ENCODE measurements at places on chromosomes 4 and X.

- DNase-seq: peak; percentile 30
Measured at GRCh38 chrX:105190252-105190853, 30.1 kb downstream of the TEX13A start.

DNA sequence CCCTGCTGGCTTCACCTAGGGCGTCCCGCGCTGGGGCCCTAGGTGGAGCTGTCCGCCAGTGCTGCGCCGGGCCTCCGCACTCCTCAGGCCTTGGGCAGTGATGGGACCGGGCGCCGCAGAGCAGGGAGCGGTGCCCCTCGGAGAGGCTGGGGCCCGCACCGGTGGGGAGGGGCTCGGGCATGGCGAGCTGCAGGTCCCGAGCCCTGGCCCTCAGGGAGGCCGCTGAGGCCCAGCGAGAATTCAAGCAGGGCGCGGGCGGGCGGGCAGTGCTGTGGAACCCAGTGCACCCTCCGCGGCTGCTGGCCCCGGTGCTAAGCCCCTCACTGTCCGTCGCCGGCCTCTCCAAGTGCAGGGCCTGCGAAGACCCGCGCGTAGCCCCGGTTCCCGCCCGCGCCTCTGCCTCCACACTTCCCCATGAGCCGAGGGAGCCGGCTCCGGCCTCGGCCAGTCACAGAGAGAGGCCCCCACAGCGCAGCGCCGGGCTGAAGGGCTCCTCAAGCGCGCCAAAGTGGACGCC is 565.1 kb upstream of the NDST4 start:
- no peak for DNase-seq

DNA sequence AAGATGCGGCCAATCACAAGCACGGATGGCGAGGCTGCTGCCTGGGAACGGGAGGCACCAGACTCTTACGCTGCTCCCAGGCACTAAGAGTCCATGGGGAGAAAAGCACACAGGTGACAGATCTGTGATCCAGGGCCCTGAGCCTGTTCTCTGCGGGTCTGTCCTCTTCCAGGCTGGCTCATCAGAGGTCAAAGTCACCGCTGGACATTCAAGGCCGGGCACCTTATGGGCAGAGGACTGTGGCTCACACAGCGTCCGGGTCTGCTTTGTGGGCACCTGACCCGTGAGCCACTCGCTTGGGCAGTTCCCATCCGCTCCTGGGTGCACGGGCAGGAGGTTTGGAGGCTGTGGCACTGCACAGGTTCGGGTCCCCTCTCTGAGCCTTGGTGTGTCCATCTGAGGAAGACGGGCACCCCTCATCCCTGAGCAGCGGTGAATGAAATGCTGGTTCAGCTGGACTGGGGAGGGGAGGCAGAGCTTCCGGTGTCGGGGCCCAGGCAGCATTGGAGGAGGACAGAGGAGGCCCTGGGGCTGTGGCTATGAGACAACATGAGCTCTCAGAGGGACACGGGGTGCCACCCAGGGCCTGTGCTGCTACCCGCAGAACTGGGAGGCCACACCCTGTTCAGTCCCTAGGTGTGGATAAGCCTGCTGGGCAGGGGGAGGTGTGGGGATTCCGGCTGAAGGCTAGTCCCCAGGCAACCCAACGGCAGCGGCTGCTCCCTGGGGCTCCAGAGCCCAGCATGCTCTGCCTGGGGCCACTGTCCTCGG is 61.2 kb upstream of the AFAP1 start:
- DNase-seq: no peak

DNA sequence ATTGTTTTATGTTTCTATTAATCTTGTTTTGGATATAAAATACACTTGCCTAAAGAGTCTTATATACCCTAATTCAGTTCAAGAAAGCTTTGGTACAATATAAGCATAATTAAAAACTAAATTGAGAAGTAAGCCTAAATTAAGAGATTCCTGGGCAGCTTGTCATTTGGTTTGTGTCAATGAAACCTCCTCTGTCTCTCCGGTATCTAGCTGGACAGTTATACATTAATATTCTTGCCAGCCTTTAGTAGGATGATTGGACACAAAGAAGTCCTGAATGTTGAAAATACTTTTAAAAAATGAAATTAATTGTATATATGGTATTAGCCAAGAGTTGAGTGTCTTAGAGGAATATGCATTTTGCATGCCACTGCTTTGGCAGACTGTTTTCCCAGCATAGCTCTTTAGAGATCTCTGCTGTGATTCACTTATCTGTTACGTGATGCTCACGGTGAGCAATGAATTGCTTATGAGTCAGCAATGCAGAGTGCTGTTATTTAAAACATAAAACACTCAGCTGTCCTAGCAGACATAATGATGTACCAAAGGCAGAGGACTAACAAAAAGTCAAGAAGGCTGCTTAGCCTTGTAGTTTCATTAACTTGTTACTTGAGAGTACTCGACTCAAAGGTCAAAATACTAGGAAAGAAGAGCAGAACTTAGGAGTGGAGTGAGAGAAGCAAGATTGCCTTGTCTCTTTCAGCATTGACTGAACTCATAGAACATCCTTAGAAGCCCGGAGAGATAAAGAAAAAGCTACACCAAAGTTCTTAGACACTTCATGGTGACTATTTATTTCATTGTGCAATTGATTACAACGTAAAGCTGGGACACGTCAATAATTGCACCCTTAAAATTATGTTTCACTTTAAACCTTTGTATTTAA is 1296.1 kb upstream of the PCDH7 start:
- DNase-seq: no peak

- no peak for DNase-seq
Measured at GRCh38 chrX:2185341-2186082, 315.3 kb downstream of the DHRSX start.

DNA sequence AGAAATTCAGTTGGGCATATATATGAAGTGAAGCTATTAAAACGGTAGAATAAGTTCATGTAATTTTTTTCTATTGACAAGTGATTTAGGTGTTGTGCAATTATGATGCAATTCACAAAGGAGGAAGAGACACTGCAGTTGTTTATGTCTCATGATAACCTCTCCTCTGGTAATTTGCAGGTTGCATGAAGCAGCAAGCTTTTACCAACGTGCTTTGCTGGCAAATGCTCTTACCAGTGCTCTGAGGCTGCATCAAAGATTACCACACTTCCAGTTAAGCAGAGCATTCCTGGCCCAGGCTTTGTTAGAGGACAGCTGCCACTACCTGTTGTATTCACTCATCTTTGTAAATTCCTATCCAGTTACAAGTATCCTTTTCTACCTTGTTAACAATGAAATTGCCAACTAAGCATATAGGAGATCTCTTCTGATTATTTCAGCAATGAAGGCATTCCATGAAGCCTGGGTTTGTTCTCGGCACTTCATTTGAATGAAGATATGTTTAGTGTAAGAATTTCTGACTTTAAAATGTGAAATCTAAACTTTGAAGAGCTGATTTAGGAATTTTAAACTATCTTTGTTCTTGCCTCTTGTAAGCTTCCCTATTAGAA is 3.9 kb downstream of the TMEM33 start:
- no peak for DNase-seq

- no peak for DNase-seq
Measured at GRCh38 chr4:7811536-7812191, 128.0 kb downstream of the AFAP1 start.

DNA sequence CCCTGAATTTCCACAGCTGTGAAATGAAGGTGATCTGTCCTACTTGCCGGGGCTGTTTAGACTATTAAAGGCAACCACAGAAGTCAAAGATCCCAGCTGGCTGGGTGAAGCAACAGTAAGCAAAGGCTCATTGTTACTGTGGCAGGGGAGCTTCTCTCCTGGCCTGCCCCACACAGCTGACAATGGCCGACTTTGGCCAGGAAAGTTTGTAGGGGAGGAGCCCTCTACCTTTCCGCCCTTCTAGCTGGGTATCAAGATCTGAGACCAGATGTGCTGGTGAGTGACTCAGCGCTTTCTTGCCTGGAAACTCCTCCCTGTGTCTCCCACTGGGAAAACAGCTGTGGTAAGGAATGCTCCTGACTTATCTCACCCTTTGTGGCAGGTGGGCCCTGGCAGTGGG is 21.1 kb downstream of the RASSF6 start:
- no peak for DNase-seq

DNA sequence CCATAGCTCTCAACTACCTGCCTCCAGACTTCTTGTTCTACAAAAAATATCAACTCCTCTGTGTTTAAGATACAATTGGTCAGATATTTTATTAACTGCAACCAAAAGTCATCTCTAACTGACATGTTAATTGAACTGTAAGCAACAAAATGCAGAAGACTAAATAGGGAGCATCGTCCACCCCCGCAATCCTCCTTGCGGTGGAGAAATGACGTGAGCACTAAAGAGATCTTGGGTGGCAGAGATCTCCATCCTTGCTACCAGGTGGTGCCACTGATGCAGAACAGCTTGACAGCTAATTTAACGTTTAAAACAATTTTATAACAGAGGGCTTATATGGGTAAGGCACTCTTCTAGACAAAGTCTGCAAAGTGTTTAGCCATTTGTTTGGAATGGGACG is 164.4 kb upstream of the FTHL17 start:
- DNase-seq: no peak

- DNase-seq: no peak
Measured at GRCh38 chr4:84708406-84709135, 125.6 kb downstream of the CDS1 start.

GRCh38 chrX:109199726-109200125 is 282.2 kb downstream of the GUCY2F start:
- DNase-seq: no peak

DNA sequence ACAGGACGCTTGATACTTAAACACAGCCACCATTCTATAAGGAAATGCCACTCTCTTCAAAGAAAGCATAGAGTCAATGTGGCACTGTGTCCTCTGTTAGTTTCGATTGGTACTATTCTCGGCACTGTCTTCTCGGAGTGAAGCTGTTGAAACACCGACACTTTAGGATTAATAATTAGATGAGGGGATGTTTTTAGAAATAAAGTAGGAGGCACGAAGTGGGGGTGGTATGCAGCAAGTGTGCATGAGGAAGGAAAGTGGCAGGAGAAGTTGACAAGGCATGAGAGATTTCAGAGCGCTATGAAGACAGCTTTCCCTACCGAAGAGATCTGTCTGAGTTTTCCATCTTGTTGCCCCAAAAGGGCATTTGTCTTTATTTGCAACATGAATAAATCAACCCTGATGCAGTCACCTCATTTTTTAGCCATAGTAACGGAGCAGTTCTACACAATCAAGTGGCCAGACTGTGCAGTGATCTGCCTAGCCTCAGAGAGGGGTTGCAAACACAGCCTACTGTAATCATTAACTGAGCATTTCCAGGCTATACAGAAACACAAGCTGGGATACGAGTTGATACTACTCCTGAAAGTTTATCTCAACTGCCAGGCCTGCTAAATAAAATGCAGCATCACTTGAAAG is 8.3 kb downstream of the GPRIN3 start:
- no peak for DNase-seq

- DNase-seq: no peak
Measured at GRCh38 chrX:121876305-121876704, 828.9 kb downstream of the GLUD2 start.

- DNase-seq: no peak
Measured at GRCh38 chr4:54940996-54941865, 184.2 kb downstream of the KDR start.

DNA sequence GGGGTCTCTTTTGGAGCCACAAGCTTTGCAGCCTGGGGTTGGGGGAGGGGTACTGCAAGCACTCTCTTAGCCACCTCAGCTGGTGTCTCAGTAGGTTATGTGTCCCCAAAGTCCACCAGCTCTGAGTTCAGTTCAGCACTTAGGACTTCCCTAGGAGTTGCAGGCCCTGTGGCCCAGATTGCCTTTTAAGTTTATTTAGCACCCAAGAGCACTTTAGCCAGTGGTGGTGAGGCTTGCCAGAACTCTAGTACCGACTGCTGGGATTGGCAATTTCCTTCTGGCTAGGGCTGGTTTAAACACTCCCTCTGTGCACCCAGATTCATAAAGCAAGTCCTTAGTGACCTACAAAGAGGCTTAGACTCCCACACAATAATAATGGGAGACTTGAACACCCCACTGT is 489.9 kb upstream of the RPS6KA3 start:
- DNase-seq: no peak

DNA sequence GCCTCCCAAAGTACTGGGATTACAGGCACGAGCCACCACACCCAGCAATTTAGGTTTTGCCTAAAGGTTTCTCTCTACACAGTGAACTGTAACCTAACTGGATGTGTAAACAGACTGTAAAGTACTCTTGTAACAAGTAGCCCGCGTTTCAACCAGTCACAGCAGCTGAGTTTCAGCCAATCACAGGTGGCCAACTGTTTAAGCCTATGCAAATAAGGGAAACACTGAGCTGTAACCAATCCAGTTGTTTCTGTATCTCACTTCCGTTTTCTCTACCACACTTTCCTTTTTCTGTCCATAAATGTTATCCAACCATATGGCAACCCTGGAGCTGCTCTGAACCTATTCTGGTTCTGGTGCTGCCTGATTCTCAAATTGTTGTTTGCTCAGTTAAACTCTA is 59.9 kb downstream of the DIPK2B start:
- no peak for DNase-seq

- no peak for DNase-seq
Measured at GRCh38 chr4:24070117-24070516, 180.3 kb upstream of the PPARGC1A start.

DNA sequence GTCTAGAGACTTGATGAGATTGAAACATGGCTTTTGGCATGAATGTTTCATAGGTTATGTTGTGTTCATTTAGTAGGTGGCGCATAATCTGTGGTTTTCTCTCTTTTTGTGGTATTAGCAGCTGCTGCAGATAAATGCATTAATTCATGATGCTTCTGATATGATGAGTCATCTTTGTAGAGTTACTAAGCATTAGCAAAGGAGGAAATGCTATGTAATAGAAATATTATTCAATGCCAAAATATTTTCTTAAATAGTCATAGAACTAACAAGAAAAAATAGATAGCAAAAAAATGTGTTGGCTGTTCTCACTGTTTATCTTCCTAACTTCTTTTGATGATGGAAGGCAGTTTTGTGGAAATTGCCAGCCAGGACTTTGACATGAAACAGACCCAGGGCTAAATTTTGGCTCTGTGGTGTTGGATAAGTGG is 3.6 kb downstream of the ZXDB start:
- DNase-seq: no peak

DNA sequence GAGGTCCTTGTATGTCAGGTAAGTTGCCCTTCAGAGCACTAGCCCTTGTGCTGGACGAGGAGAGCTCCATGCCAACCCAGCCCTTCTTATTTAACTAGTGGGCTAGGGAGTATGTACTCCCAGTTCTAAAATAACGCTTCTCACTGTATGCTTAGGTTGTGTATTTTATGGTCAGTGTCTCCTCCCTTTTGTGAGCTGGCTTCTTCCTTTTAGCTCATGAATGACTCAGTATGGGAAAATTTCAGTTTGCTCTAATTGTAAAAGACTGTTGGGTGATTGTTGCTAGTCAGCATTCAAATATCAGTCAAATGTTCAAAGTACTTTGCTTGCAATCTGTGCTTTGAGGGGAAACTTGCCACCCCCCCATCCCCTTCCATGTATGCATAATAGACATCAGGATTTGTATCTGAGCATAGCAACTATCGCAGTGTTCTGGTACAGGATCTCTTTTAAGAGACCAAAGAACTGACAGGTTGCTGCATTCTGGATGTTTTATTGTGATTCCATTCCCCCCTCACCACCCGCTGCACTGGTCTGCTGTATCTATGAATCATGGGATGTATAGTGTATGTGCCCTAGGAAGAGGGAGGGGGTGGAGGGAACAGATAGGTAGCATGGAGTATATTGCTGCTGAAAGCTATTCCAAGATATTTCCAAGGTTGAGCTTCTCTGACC is 34.7 kb downstream of the DLG3 start:
- DNase-seq: no peak

GRCh38 chr4:143921181-143921580 is 15.8 kb upstream of the GYPE start:
- DNase-seq: no peak

All from nephron progenitor cell (in vitro differentiated cells).